ENCODE measurements at places on chromosomes 3 and 15.

GRCh38 chr15:72285402-72285801 lies 13.0 kb upstream of the PARP6 start:
- DNase-seq: no peak

GRCh38 chr15:59991834-59992233 lies 12.3 kb upstream of the FOXB1 start:
- DNase-seq: no peak

GRCh38 chr3:134624537-134625287 lies 26.1 kb downstream of the KY start:
- no peak for DNase-seq

DNA sequence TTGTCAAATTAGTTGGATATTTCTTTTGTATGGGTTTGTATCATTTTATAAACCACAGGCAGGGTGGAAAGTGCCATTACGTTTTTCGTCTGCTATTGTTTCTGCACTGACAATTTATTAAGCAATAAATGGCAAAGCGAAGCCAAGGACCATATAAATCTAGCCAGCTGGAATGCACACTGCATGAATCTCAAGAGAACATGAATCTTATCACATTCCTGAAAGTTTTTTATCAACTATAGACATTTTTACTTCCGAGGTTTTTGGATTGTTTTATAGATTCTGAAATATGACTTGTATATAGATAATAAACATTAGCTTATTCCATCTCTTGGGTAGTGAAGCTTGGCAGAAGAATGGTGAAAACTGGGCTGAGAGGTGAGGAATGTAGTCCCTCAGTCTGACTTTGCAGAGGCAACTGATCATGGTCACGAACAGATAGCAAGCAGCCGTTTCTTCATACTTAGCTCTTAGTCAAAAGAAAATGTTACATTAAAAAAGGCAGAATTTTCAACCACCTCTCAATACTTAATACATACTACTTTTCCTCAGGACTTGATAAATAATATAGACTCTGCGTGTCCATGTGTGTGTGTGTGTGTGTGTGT lies 102.7 kb downstream of the OSBPL10 start:
- DNase-seq: no peak

- DNase-seq: no peak
Measured at GRCh38 chr3:19213603-19214220, 65.4 kb downstream of the KCNH8 start.

GRCh38 chr3:34150992-34151391 lies 352.6 kb downstream of the PDCD6IP start:
- DNase-seq: no peak

DNA sequence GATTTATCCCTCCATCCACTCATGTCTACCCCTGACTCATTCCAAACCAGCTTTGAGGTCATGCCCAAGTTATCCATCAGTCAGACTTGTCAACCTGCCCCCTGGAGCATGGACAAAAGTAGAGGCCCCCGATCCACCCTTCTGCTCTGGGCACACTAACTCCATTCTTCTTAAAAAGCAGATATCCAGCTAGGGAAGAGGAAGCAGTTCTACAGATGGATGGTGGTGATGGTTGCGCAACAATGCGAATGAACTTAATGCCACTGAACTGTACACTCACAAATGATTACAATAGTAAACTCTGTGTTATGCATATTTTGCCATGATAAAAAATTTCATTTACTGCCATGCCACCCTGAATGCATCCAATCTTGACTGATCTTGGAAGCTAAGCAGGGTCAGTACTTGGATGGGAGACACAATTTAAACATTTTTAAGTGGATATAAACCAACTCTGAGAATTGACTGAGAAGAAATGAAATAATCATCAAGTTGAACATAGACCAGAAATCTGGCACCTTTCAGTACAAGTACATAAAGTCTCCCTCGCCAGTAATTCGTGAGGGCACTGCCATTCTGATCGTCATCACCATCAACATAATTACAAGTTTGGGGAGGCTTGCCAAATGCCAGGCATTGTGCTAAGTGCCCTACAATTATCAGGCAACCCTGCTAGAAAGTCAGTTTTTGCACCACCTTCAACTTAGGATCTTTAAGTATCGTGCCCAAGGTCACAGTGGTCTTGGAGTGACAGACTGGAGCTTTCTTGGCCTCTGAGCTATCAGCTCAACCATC lies 124.8 kb downstream of the ATP10A start:
- DNase-seq: no peak

DNA sequence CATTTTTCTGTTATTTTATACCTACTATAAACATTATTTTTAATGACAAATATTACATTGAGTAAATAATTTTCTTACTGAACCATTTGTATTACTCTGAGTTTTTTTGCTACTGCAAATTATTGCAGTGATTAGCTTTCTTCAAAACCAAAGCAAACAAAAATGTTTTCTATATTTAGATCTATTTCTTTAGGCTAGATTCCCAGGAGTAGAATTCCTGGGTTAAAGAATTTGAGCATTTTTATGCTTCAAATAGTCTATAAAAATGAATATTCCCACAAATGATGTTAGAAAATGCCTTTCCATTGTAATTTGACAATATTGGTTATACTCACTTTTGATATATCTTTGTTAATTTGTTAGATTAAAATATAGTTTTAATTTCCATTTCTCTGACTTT lies 76.8 kb downstream of the LEKR1 start:
- DNase-seq: no peak

- no peak for DNase-seq
Measured at GRCh38 chr3:179513862-179514261, 48.9 kb upstream of the ACTL6A start.

GRCh38 chr15:31279221-31280045 lies 47.2 kb upstream of the KLF13 start:
- DNase-seq: no peak

- no peak for DNase-seq
Measured at GRCh38 chr3:100545371-100545770, 53.0 kb downstream of the TMEM45A start.

DNA sequence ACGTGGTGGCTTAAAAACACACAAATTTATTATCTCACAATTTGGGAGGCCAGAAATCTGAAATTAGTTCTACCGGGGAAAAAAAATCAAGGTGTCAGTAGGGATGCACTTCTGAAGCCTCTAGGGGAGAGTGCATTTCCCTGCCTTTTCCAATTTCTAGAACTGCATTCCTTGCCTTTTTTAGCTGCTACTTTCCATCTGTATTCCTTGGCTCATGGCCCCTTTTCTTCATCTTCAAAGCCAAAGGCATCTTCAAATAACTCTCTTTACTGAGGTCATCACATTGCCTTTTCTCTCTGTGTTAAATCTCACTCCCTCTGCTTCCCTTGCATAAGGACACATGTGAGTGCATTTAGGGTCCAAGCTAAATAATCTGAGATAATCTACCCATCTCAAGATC lies 69.5 kb upstream of the NEO1 start:
- no peak for DNase-seq

- no peak for DNase-seq
Measured at GRCh38 chr3:197675951-197676350, 60.8 kb downstream of the RUBCN start.

DNA sequence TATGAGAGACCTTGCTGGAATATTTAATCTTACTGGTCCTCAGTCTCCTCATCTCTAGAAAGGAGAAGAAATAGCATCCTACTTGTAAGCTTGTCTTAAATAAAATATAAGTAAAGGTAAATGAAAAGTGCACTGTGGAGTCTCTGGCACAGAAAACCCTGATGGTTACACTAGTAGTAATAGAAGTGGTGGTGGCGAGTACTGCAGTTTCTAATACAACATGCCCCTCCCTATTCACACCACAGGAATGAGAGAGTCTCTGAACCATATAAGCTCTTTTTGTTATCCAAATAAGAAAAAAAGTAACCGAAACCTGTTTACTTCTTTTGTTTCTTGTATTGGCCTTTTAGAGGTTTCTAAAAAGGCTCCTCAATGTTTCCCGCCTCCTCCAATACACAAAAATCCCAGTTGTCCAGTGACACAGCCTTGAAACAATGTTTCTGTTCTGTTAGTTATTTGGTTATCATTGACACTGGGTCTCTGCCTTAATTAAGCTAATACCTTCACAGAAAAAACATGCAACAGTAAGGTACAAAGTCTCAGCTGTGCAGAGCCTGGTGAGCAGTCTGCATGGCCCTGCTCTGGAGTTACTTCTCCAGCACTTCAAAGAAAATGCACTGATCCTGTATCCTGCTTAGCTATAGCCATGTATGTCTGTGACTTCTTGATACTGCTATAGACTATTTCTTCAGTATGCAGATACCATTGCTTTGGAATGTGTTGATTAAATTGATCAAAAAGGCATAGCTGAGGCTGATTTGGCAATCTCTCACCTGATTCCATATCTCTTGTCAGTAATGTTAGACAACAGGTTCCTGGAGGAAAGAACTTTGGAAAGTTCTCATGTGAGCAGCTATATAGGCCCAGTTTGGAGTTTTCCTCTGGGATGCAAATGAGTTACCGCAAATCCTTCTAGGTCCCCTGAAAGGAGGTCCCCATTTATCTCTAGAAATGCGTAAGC lies 315.6 kb upstream of the IL12A start:
- no peak for DNase-seq

- no peak for DNase-seq
Measured at GRCh38 chr3:99781761-99782160, 35.9 kb upstream of the CMSS1 start.

GRCh38 chr3:14631687-14632441 lies 19.7 kb upstream of the CCDC174 start:
- no peak for DNase-seq

- DNase-seq: no peak
Measured at GRCh38 chr3:182713743-182714517, 79.4 kb upstream of the ATP11B start.

- DNase-seq: no peak
Measured at GRCh38 chr3:59658866-59659265, 609.0 kb upstream of the CFAP20DC start.

DNA sequence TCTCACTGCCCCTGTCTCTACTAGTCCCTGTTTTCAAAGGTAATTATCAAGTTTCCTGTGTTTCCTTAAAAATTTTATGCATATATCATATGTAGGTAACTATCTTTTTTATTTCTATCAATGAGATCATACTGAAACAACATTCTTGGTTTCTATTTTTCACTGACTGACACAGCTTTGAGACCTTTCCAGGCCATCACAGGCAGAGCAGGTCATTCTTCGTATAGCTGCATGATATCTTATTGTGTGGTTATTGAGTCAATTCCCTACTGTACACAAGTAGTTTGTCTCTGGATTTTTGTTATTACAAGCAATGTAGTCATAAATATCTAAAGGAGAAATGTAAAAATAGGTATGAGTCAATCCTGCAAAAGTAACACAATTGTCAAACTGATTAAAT lies 169.6 kb downstream of the CFAP20DC start:
- no peak for DNase-seq

- DNase-seq: no peak
Measured at GRCh38 chr15:73936588-73937290, 10.5 kb downstream of the LOXL1 start.

DNA sequence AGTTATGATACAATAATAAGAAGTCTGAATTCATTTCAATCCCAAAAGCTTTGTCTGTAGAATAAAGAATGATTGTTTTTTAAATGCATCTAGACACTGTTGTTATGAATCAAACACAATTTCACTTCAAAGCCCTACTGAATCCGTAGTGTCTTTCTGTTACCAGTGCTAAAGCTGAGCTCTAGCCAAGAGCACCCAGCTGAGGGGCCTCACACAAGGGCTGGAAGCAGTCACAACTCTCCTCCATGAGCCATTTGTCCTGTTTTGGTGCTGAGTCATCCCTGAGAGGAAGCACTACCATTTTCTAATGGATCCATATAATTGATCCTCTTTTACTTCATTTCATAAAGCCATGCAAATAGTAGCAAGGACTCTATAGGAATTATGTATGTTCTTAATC lies 158.2 kb upstream of the ANKRD28 start:
- no peak for DNase-seq

- DNase-seq: no peak
Measured at GRCh38 chr3:135161425-135161824, 366.4 kb downstream of the EPHB1 start.

DNA sequence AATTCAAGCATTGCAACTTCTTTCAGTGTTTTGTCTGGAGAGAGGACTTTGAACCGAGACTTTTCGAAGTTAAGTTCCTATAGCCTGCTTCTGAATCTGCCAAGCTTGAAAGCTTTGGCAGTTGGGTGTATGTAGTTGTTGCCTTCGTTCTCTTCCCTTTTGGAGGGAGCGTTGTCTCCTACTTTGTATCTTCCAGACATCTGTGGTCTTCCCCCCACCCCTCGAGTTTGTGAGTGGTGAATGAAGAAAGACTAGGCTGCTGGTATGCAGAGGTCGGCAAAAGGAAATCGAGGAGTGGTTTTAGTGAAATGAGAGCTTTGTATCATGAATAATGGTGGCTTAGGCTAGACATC lies 1.3 kb downstream of the CTNNB1 start:
- DNase-seq: no peak

GRCh38 chr3:18111796-18112232 lies 313.3 kb downstream of the SATB1 start:
- DNase-seq: no peak

DNA sequence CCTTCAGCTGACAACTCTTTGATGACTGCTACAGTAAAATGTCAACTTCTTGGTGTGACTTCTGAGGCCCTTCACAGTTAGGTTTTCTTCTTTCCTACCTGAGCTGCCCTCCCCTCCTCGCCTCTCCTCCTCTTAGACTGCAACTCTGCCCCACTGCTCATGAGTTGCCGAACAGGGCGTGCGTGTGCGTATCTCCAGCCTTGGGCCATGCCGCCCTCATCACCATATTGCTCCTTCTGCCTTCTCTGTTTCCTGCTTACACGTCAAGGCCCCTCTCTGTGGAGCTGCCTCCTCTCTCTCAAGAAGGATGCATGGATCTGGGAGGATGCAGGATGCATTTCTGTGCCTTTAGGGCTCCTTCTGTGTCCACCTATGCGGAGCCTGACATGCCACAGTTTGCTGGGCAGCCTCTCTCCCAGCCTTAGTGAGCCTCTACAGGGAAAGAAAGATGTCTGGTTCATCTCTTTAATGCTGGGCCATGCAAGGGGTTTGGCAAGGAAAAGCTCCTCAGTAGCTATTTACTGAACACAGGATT lies 205.9 kb downstream of the RPLP1 start:
- no peak for DNase-seq

GRCh38 chr15:32691689-32692038 lies 26.1 kb upstream of the GREM1 start:
- DNase-seq: no peak

GRCh38 chr15:74592222-74592621 lies 23.4 kb upstream of the CLK3 start:
- no peak for DNase-seq
